ENCODE measurements at places on chromosomes 7 and 10. TPM values are rescaled to one million over a fixed set of nuclear protein-coding genes. Genes with fewer than 3 reads are reported as not detected.

LBX1 gene
- total RNA-seq = not detected

GPR15LG gene
- not detected for total RNA-seq

ATG9B gene
- 0.16 TPM for total RNA-seq

RADIL gene
- 2.3 TPM for total RNA-seq

ATXN7L1 gene
- 13.4 TPM for total RNA-seq

FAM221A gene
- total RNA-seq = 0.73 TPM

ATAD1 gene
- 41.9 TPM for total RNA-seq

MKX gene
- total RNA-seq = 23.7 TPM

OPALIN gene
- not detected for total RNA-seq

UNCX gene
- total RNA-seq = 0.12 TPM

TMEM130 gene
- total RNA-seq = 0.12 TPM

MPLKIP gene
- 19.9 TPM for total RNA-seq

PILRA gene
- 0.36 TPM for total RNA-seq

ITPRID1 gene
- not detected for total RNA-seq

GATA3 gene
- not detected for total RNA-seq

CUZD1 gene
- total RNA-seq = 0.32 TPM

IGFBP1 gene
- 0.12 TPM for total RNA-seq

SNCG gene
- total RNA-seq = 3.2 TPM

SERPINE1 gene
- total RNA-seq = 290 TPM

TMEM270 gene
- not detected for total RNA-seq

GPRIN2 gene
- total RNA-seq = not detected

RGR gene
- total RNA-seq = not detected

ZWINT gene
- total RNA-seq = 3.6 TPM

PRLHR gene
- not detected for total RNA-seq

SPDYE5 gene
- 0.12 TPM for total RNA-seq

DDIT4 gene
- 133 TPM for total RNA-seq

ZNF735 gene
- not detected for total RNA-seq

IFIT1 gene
- total RNA-seq = 35.3 TPM

LGI1 gene
- 0.12 TPM for total RNA-seq

NME8 gene
- total RNA-seq = not detected

All from hair follicle dermal papilla cell (primary cell).